ENCODE measurements at places on chromosomes 6 and 20.

DNA sequence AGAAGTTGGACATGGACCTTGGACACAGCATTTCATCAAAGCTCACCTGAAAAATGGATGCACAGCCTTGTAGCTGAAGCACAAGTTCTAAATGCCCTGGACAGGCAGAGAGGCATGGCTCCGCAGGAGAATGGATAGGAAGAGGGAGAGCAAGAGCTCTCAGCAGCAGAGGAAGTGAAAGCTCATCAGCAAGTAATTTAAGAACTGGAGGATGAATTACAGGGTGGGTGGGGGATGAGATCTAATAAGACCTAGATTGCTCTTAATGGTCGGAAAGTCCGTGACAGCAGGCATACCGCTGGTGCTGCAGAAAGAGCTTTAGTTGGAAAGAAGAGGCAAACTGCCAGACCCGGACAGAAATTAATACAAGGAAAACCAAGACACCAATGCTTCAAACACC lies 37.3 kb upstream of the SAYSD1 start:
- no peak for DNase-seq

GRCh38 chr6:107657755-107658461 lies 166.2 kb downstream of the SCML4 start:
- DNase-seq = no peak

DNA sequence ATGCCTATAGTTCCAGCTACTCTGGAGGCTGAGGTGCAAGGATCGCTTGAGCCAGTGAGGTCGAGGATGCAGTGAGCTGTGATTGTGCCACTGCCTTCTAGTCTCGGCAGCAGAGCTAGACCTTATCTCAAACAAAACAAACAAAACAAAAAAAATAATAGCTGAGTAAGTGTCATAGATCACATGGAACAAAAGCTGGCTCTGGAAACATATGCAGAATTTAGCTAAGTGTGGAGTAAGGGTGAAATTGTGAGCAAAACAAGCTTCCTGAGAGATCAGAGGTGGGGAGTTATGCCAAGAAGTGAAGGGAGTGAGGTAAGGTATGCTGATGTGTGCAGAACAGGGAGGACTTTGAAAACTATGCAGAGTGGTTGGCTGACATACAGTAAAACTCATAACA lies 18.7 kb downstream of the SGK1 start:
- DNase-seq = no peak

GRCh38 chr20:60966766-60967165 lies 285.3 kb upstream of the CDH4 start:
- DNase-seq = no peak

DNA sequence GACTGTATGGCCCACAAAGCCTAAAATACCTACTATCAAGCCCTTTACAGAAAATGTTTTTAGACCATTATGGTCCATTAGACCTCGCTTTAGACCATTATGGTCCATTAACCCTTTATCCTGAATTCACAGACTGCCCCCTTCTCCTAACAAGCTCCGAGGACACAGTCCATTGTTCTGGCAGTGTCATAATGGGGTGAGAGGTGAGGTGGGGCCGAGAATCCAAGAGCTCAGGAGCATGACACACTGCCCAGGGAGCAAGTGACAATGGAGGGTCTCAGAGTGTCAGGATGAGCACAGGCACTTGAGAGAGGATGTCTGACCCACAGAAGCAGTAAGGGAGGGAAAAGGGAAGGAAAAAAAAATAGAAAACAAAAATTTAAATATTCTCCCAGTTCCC lies 212.4 kb upstream of the NT5E start:
- no peak for DNase-seq

DNA sequence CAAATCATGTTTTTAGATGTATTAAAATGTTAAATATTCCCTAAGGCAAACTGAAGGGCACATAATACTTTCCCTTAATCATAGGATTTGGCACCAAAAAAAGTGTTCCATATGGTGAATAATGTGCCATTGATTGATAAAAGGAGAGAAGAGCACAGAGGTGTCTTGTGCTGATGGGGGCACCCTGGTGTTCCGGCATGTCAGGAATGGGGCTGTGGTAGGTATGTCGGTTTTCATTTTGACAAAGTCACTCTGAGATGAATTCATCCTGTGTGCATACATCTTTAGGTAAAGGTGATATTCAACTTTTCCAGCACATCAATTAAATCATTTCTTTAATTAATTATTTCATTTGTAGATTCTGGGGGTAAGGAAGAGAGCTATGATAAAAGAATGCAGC lies 36.8 kb downstream of the CENPW start:
- no peak for DNase-seq

- peak; percentile 18 for DNase-seq
Measured at GRCh38 chr6:32664827-32665362, 1.6 kb downstream of the HLA-DQB1 start.

DNA sequence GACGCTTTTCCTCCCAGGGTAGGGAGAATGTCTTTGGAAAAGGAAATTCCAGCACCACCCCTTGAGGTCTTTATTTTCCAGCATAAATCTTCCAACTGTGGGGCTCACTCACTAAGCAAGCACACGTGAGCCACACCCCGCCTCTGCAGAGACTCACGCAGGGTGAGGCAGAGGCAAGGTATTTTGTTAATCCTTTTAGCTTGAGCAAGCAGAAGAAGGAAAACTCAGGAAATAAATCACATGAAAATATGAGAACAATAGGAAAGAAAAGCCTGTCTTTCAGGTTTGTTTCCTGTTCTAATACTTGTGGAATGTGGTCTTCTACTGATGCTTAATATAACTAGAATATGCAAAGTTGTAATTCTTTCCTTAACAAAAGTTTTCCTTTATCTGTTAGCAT lies 4.1 kb upstream of the PHACTR2 start:
- DNase-seq = no peak

Data from activated CD8-positive, alpha-beta memory T cell treated with anti-CD3 and anti-CD28 coated beads for 1 hour (primary cell).